ENCODE measurements at places on chromosomes 6 and 20.

GRCh38 chr6:164414695-164415094, 894.7 kb downstream of the C6orf118 start:
- DNase-seq = no peak

DNA sequence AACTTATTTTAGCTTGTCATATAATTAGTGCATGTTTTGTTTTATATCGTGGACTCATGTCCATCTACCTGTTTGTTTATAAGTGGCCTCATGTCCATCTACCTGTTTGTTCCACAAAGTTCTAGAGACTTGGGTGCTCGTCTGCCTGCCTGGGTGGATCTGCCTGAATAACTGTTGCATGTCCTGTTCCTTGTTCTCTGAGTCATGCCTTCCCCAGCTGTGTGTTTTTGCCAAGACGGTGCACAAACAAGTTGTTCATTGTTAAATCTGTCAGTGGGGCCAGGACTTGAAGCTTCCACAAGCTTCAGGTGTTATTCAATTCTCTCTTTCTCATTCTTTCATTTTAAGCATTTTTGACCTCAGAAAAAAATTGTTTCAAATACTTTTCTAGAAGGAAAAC, 358.0 kb upstream of the CITED2 start:
- no peak for DNase-seq

DNA sequence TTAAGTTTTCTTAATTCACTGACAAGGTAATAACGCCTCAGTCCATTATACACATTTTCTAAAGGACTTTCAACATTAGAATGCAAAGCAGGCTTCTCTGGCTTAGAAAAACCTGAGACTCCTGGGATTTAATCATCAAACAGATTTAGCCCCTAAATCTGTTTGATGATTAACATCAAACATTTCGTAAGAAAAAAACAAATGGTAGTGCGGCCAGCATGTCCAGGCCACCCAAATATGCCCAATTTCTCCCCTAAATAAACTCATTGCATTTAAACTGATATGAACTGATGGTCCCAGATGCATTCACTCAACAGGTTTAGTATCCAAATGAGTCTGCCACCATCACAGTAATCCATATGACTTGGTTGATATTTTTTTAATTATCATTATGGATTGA, 6.2 kb downstream of the TMEM74B start:
- DNase-seq = no peak

DNA sequence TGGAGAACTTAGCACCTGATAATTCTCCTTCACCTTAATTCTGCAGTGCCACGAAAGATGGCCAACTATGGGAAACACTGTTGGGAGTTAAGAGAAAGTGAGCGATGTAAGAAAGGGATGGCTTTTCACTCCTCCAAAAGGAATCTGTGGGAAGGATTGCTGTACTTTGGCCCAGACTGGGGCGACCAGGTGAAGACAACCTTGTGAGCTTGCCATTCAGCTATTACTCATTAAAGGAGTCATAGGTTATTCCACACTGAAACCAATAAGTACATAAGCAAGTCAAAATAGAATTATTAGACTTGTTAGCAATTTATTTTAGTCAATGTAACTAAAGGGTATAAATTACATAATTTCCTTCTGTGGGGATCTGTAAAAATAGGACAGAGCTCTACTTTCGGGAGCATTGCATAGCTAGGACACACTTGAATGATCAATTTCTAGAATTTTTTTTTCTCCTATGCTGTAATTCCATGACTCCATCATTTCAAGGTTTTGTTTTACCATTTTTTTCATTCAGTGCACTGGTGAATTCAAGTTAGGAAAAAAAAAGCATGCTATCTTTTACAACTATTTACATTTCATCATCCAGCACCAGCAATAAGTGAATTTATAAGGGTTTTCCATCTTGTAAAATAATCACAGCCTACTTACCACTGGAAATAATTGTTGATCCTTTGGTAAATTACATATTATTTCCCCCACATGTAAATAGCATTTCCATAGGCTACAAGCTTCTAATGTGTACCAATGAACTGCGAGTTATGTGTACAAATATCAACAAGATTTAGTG, 231.7 kb downstream of the SIM1 start:
- no peak for DNase-seq

DNA sequence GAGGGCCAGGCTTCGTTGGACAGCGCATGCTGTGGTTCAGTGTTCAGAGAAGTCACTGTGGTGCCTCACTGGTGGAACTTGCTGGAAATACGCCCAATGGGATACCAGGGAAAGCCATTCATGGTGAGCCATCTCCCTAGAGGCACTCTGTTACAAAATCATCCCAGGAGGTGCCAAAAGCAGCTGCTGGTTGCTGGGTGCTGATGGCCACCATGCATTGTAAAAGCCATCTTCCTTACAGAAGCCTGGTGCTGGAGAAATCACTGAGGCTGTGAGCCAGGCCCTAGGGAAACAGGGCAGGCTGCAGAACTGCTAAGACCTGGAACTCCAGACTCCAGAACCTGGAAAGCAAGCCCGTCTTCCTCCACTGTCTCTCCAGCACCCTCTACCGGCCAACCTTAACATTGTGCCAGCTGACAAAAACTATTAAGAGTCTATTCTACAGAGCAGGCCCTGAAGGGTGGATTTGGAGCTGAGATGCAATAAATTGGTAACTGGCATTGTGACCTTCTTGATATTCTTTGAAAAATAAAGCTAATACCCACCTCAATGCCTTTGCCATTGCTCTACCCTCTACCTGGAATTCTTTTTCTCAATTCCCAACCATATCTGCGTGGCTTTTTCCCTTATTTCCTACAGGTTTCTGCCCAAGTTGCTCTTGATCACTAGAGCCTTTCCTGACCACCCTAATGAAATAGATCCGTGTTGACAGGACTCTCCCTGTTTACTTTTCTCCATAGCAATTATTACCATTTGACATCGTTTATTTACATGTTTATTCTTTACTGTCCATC, 18.5 kb downstream of the SNRPB start:
- peak; percentile 7 for DNase-seq
